Activated CD4-positive, CD25-positive, alpha-beta regulatory T cell treated with anti-CD3 and anti-CD28 coated beads, Interleukin-2, amount 50 U/mL, for 16 hours (primary cell): ENCODE measurements at places on chromosomes 11 and 22.

DNA sequence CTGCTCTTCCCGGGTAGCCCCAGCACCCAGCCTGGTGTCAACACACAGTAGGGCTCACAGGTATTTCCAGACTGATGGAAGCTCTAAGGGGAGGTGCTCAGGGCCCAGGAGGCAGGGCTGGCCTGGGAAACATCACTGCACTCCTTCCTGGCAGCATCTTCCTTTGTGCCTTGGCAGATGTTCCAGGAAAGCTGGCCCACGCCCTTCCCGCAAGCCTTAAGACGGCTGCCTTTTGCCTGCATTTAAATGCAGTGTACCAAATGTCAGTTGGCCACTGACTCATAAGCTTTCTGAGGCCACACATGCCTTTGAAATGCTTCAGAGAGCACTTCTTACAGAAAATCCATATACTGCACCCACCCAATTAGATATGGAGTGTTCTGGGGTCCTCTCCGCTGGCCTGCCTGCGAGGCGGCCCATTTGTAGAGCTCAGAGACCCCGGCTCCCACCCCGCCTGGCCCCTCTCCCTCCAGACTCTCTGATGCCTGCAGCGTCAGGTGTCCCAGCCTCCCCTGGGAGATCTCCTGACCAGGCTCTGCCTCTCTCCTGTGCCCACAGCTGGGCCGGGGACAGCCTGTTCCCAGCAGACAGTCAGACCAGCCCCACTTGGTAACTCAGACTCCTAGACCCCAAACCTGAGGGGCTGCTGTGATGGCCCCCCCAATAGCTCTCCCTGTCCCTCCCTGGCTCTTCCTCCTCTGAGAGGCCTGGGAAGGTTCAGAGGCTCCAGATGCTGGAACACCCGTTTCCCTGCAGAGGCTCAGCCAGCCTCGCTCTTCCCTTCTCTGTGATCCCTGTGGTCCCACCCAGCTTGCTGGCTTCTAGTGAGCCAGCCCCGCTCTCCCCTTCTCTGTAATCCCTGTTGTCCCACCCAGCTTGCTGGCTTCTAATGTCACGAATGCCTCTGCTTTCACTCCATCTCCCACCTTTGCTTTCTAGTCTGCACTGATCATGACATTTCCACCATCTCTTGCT lies 47.6 kb upstream of the THY1 start:
- no peak for DNase-seq

DNA sequence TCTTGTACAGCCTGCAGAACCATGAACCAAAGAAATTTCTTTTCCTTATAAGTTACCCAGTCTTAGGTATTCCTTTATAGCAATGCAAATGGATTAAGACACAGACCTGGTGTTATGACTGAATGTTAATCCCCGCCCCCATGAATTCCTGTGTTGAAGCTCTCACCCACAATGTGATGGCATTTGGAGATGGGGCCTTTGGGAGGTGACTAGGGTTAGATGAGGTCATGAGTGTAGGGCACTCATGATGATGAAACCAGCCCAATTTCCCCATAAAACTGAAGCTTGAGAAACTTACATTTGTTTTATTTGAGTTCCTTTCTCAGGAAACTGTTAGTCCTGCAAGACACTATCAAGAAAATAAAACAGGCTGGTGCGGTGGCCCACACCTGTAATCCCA lies 115.8 kb upstream of the THY1 start:
- no peak for DNase-seq

GRCh38 chr11:60145677-60146076 lies 37.2 kb downstream of the MS4A6A start:
- DNase-seq: no peak

DNA sequence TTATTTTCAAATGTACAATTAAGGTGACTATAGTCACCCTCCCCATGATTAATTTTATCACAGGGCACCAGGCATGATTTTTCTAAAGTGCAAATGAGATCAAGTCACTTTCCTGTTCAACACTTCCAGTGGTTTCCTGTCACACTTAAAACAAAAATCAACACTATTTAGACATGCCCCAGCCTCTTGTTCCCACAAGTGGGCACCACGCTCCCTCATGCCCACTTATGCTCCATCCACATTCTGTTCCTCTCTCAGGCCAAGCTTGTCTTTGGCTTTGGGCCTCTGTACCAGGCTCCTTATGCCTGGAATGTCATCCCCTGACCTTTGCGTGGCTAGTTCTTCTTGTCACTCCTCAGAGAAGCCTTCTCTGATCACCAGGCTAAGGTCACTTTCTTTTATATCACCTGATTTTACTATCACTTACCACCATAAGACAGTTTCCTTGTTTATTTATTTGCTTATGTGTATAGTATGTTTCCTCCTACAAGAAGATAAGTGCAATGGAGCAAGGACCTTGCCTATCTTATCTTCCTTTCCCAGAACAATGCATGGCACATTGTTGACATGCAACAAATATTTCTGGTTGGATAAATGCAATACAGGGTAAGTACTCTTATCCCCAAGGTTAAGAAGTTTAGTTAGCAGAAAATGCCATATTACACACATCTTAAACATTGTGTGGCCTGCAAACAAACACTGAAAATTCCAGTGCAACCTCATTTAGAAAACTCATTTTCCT lies 50.9 kb upstream of the PANX1 start:
- no peak for DNase-seq

- DNase-seq: no peak
These were observed 16.0 kb upstream of the FEZ1 start for GRCh38 chr11:125512106-125512505.

- DNase-seq: no peak
These were observed 44.6 kb downstream of the APOL1 start for GRCh38 chr22:36297568-36297967.
